ENCODE measurements at places on chromosomes 12 and 14.

DNA sequence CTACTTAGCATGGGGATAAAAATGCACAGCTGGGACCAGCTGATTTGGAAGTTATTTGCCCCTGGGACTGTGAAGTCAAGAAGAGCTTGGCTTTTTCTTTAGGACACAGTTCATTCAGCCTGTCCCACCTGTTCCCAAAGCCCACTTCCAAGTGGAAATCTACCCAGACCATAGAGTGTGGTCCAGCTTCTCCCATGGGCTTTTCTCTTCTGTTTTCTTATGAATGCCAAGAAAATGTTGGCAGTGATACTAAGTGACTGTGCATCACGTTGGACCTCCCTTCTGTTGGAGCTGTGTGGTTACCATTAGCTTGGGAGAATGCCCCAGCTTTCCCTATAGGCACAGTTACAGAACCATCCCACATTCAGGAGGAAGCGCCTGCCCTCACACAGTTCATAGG, 89.4 kb downstream of the NT5DC3 start:
- no peak for DNase-seq

GRCh38 chr14:103395244-103395643, 10.0 kb downstream of the MARK3 start:
- DNase-seq: no peak

DNA sequence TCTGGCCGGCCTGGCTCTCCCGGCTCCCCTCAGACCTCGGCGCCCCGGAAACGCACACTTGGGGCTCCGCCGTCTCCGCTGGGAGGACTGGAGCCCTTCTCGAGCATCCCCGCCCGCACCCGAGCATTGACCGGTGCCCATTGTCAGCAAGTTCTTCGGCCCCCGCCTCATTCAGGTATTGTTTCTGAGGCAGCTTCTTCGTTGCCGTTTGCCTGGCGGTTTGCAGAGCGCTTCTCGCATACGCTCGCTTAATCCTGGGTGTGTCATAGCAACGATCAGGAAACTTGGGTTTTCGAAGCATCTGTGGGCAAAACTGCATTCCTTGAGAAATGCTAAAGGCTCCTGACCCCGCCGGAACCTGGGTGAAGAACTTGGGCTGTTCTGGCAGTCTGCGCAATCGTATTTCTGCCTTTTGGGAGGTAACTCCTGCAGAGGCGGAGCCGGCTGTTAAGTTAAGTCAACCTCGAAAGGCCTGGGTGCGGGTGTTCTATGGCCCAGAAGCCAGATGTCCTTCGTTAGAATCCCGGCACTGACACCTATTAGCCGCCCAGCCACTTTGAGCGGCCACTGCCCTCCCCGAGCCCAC, 518 bp downstream of the GSKIP start:
- no peak for DNase-seq

GRCh38 chr12:43893670-43894069, 57.8 kb downstream of the TMEM117 start:
- no peak for DNase-seq

DNA sequence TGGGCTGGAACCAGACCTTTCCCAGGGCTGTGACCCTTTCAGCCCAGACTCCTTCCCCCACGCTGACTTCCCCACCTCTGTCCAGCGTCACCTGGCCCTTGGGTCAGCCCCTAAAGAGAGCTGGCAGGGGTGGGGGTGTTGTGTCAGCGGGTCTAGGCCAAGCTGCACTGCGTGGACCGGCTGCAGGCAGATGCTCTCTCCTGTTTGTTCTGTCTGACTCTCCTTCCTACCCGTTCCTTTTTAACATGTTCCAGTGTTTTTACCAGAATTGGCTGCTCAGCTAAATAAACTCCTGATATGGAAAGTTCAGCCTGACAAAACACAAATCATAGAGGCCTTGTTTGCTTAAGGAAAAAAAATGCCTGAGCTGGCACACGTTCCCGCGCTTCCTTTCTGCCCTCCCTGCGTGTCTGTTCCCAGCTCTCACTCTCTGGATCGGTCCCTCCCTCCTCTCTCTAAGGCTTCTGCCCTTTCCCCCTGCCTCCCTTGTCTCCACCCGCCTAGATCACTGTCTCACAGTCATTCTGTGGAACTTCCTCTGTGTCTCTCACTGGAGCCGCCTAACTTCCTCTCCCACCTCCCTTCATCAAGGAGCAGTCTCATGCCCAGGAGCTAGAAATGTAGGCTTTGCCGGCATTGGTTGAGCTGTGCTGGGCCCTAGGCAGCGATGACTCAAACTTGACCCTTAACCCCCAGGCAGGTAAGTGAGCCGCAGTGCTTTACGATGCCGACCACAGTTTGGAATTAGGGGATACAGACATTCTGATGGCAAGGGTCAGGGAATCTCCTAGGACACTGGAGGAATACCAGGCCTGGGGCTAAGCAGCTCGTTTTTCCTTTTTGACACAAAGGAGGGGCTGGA, 15.5 kb upstream of the MLXIP start:
- peak; percentile 17 for DNase-seq

- no peak for DNase-seq
Measured at GRCh38 chr12:33180918-33181317, 258.7 kb downstream of the SYT10 start.

DNA sequence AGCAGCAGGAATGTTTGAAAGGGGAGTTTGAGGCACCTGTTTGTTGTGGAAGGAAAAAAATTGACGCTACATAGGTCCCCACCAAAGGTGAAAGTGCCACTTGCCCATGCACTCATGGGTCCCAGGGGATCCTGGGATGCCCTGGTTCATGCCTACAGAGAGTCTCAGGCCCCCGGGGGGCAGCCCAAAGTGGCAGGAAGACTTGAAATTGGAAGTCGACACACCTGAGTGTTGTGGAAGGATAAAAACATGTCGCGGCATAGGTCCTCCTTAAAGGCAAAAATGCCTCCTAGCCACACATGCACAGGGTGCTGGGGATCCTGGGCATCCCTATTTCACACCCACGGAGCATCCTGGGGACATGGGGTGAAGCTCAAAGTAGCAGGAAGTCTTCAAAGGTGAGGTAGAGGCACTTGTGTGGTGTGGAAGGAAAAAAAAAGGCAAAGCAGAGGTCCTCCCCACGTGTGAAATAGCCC, 576.1 kb downstream of the ALG10 start:
- no peak for DNase-seq

DNA sequence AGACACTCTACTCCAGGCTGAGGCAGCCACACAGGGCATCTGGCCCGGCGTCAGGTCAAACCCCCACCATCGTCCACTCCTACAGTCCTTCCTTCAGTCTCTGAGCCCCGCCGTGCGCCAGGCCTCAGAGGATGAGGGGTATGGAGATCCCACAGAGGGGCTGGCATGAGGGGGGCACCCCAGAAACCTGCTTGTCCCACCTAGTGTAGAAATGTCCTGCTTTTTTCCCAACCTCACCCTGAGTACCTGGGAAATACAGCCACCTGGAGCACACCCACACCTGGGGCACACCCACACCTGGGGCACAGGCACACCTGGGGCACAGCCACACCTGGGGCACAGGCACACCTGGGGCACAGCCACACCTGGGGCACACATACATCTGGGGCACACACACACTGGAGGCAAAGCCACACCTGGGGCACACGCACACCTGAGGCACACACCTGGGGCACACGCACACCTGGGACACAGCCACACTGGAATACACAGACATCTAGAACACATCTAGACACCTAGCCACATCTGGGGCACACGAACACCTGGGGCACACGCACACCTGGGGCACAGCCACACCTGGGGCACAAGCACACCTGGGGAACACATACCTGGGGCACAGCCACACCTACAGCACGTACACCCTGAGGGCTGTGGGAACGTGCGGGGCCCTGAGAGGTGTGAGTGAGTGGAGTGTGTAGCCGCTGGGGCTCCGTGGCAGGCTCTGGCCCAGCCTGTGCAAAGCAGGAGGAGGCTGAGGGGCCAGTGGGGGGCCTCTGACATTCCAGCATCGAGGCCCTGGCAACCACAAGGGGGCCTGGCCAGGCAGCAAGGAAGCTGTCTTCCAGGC, 18.4 kb downstream of the AKT1 start:
- no peak for DNase-seq

DNA sequence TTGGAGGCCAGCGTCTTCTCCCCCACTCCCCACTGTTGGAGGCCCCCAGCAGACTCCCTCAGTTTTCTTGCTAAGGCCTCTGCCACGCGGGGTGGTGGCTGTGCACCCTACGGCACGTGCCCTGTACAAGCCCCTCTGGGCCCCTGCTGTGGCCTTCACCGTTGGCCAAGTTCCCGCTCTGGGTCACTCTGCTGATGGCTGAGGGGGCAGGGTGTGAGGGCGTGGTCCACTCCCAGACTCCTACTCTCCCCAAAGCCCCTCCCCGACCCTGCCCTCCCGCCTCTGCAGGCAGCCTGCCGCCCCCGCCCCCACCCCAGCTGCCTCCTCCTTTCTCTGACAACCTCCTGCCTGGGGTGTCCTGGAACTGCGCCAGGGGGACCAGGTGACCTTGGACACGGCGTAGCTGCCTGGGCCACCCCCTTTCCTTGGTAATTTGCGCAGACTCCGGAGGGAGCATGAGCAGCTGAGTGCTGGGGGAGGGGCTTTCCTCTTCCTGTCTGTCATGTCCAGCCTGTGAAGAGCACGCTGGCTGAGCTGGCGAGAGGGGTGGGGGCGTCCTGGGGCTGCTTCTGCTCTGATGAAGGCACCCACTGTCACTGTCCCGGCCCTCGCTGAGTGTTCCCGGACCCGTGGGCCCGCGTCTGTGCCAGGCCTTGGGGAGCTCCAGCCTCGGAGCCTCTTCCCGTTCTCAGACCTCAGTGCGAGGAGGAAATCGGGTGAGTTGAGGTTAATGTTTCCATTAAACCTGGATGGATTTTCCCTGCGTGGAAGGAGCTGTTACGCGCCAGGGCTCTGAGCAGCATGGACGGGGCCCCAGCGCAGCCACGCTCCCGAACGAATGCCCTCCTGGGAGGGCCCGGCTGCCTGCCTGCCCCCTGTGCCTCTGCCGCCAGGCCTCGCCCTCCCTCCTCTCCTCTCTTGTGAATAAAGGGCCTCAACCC, 85.0 kb downstream of the KIF26A start:
- no peak for DNase-seq

- no peak for DNase-seq
Measured at GRCh38 chr14:54472315-54472714, 16.5 kb downstream of the GMFB start.

GRCh38 chr14:73238424-73238852, 1.1 kb downstream of the PAPLN start:
- DNase-seq: no peak

- DNase-seq: peak; percentile 23
Measured at GRCh38 chr12:6563448-6564050, 4.5 kb downstream of the NOP2 start.

DNA sequence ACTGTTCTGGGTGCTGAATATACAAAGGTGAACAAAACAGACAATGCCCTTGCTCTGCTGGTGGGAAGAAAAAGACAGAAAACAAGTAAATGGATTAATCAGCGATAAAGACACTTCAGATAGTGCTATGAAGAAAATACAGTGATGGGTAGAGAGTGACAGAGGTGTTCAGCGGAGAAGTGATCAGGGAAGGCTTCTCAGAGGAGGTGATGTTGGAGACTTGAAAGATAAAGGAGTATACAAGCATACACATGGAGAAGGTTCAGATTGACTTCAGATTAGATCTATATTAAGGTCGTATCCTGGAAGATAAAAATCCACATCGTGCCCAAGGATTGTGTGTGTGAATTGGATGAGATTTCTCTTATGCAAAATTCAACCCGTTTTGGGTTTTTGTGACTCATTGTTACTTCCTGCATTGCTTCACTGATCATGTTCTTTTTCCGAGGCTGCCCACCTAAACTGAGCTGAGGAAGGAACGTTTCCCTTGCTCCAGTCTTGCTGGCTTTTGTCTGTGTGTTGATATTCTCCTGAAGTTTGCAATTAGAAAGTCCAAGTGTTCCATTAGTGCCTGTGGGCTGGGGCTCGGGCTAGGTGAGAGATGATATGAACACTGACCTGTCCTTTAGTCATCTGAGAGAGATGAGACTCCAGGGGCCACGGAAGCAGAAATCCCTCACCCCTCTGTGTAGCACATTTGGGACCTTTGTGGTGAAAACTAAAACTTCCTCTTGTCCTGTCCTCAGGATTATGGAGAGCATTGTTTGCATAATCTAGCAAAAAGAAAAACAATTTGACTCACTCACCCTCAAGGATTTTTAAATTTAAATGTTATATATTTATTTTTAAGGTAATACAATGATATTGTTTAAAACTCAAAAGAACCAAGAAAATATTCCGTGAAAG, 27.6 kb downstream of the PLXNC1 start:
- DNase-seq: no peak

DNA sequence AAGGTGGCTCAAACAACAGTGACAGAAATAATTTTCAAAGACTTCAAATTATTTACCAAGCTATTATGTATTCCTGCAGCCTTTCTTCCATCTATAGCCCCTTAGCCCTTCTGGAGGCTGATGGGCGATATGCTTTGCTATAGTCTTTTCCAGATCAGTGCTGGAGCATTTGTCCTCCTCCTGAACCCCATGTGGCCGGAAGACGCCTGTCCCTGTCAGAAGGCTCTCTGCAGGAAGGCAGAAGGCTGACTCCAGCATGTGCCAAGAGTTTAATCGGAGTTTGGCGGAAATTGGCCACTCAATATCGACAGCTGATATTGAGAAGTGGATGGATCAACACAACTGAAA, 49.3 kb upstream of the MAX start:
- no peak for DNase-seq

GRCh38 chr12:39368891-39369290, 74.0 kb downstream of the KIF21A start:
- no peak for DNase-seq

GRCh38 chr14:37326434-37326833, 128.7 kb downstream of the MIPOL1 start:
- no peak for DNase-seq

GRCh38 chr12:58877243-58877743, 43.0 kb downstream of the LRIG3 start:
- no peak for DNase-seq

GRCh38 chr14:76293221-76293620, 82.7 kb upstream of the ESRRB start:
- no peak for DNase-seq

GRCh38 chr14:61559641-61560201, 135.6 kb upstream of the HIF1A start:
- no peak for DNase-seq

GRCh38 chr12:49232940-49233841, 31.7 kb upstream of the TUBA1C start:
- peak; percentile 75 for DNase-seq

- DNase-seq: no peak
Measured at GRCh38 chr12:117189725-117190209, 503 bp downstream of the FBXO21 start.

DNA sequence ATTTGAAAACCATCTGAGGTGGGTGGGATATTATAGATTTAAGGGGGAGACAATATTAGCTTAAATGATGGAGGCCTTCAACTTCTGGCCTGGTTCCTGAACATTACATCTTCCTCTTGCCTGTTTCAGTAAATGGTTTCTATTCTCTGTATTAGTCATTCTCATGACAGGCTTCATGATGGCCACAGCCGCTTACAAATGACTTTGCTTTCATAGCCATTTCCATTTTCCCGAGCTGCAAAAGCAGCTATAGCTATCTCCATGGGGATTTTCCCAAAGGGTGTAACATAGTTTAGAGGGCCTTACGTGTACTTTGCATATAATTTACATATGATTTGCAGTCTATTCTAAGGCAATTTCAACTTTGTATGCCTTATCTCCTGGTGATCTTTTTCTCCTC, 121.8 kb downstream of the NRXN3 start:
- DNase-seq: no peak

All from hippocampal formation (tissue), 2 donors.